ENCODE measurements at places on chromosomes 3 and 15.
A peak's percentile ranks its signal among the peaks of the same experiment; 100 is the strongest.

- peak; percentile 81 for DNase-seq
Observed at GRCh38 chr3:27568393-27568792, 84.2 kb upstream of the SLC4A7 start.

DNA sequence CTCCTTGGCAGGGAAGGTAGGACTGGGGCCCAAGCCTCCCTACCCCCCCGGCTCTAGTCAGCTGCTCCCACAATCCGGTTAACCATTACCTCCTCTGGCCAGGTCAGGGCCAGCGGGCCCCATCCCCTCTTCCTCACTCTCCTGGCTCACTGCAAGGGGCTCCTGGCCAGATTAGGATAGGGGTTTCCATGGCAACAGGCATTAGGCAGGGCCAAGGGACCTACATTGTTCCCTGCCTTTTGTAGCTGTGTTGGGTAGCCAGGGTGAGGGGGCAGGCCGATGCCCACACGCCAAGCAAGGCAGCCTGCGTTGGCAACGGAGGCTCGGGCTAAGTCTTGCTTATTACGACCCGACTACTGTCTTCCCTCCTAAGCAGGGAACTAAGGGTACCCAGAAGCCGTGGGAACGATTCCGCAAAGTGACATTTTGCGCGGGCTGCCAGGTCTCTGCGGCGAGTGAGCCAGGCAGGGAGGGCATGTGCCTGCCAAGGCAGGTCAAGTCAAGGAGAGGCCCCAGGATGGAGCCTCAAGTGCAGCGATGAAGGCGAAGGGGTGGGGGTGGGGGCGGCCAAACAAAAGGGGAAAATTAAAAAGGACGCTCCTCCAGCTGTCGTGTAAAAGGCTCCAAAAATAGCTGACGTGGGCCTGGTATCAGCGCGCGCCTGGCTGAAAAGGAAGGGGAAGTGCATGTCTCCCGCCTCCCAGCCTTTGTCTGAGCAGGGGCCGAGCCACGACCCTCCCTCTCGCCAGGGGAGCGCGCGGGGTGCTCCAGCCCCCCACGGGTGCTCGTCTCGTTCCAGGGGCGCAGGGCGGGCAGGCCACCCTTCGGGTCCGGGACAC is 919 bp downstream of the IDH2 start:
- DNase-seq: no peak

DNA sequence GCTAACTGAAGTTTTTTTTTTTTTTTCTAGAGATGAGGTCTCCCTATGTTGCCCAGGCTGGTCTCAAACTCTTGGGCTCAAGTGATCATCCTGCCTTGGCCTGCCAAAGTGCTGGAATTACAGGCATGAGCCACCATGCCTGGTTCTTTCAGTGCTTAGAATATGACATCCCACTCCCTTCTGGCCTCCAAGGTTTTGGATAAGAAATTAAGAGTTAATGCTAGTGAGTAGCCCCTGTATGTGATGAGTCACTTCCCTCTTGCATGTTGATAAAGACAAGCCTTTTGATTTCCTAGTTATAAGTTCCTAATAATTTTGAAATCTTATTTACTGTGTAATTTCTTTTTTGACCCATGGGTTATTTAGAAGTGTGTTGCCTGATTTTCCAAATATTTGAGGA is 35.7 kb upstream of the DNAJC19 start:
- DNase-seq: no peak

GRCh38 chr15:77542491-77543001 is 90.2 kb downstream of the LINGO1 start:
- no peak for DNase-seq

DNA sequence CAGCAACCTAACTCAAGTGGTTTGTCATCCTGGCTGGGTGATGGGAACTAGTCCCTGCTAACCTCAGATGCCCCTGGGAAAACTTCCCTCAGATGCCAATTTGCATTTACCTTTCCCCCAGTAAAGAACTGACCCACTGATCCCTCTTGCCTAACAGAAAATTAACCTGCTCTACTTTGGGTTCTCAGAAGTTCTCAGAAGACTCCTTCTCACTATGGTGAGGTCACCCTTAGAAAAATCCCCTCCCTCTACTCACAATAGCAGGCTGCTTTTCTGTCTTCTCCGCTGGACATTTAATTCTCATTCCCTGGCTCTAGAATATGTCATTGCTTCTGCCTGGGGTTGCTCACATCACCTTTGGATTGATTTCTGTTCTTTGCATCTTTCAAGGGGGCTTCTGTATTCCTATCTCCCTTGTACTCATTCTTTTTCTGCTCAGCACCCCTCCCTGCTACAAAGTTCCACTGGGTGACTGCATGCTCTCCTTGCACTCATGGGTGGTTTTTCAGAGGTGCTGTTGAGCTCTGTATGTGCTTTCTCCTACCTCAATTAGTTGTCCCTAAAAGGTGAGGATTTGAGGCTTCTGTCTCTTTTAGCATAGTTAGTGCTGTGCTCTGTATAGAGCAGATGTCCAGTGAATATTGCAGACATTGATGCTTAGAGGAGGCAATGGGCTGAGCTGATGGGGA is 869 bp downstream of the PLA1A start:
- no peak for DNase-seq

- peak; percentile 71 for DNase-seq
Observed at GRCh38 chr3:150146991-150147761, 176.5 kb upstream of the PFN2 start.

- no peak for DNase-seq
Observed at GRCh38 chr3:82587174-82587573, 825.7 kb upstream of the GBE1 start.

DNA sequence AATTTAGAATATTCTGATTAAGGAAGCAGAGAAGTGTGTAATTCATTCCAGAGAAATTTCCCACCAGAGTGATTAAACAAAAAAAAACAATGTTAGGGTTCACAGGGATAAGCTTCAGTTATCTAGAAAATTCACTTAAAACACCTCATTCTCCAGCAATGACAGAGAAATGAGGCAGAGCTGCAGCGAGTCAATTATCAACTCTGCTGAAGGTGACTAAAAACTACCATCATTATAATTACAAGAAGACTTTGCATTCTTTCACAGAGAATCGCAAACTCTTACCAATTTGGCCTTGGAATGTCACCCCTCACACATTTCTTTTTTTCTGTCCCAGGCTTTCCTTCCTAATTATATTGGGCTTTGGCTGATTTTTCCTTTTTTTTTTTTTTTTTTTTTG is 117.1 kb downstream of the RAB11A start:
- no peak for DNase-seq

DNA sequence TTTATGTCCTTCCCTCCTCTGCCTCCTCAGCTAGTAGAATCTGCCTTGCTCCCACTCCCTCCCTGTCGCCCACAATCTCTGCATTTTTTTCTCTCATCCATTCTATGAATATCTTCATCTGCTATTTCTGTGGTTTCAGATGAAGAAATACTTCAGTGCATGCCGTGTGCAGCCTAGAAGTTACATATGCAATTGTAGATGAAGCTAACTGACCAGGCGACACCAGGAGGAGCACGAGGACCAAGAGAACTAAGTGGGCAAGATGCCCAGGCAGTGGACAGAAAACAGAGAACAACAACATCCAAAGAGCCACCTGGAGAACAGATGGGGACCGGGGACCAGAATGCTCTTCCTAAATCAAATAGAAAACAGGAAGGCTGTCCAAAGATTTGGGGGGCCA is 121.4 kb upstream of the ATP11B start:
- DNase-seq: peak; percentile 4

All from GM04504 (cell line).